ENCODE measurements at places on chromosomes 13 and 19.

GRCh38 chr13:77857531-77858209 is 61.0 kb downstream of the EDNRB start:
- no peak for DNase-seq

- DNase-seq = no peak
Observed at GRCh38 chr19:49441210-49441959, at the start of gene SLC17A7. SLC17A7 (minus strand) TSS chr19:49441527; CDS start chr19:49441379, 148 bp downstream.

DNA sequence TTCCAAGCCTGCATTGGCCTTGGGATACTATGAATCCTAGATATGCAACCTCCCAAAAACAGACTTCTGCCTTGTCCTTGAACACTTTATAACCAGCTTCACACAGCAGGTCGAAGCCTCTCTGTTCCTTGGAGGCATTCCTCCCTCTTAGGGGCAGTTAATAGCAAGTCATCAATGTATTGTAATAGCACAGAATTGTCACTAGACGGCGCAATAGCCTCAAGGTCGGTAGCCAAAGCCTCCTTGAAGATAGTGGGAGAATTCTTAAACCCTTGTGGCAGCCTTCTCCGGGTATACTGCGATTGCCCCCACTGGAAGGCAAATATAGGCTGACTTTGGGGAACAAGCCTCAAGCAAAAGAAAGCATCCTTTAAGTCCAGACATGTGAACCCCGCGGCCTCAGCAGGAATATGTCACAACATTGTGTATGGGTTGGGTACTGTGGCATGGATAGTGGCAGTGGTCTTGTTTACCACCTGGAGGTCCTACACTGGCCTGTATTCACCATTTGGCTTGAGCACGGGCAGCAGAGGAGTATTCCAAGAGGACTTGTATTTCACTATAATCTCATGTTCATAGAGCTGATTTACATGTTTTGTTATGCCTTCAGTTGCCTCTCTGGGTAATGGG is 61.1 kb downstream of the ZNF431 start:
- DNase-seq = no peak

DNA sequence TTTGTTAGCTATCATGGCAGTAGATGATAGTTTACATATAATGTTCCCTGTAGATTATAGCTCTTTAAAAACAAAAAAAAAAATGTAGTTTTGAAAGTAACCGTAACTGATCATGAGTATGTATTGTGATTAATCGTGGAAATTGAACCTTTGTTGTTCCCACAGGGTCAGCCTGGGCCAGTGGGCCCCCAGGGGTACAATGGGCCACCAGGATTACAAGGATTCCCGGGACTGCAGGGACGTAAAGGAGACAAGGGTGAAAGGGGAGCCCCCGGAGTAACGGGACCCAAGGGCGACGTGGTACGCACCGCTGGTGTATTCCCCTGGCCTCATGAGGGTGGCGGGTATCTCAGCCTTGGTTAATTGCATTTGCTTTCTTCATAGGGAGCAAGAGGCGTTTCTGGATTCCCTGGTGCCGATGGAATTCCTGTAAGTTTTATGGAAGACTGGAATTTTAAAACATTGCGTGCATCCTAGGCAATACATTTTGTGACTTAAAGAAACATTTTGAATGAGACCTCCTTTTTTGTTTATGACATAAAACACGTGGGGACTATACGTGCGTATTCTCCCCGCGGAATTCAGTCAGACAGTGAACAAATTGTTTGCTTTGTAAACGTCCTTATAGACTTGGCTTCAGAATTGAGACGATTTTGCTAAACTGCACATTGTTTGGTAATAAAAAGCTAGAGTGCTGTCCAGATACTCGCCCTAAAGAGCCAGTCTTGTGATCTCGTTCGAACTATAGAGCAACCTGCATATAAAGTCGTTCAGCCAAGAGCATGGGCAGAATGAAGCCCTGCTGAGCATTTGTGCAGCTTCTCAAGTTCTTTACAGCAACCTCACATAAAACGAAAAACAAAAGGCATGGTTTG is 117.7 kb downstream of the COL4A2 start:
- peak; percentile 95 for DNase-seq

DNA sequence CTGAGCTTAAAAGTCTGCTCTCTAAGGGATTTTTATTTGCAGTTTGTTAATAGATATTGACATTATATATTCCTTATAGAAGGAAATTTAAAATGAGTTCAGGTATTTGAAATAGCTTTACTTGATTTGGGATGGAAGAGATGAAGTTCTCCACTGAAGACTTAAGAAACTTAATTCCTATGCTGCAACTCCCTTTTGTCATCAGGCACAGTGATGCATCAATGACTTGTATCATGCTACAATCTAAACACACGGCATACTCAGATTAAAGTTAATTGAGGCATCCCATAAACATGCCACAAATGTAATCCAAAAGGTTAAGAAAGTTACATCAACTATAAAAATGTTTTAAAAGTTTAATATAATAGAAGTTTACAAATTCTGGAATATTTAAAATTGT is 109.0 kb downstream of the STARD13 start:
- DNase-seq = no peak

- no peak for DNase-seq
Observed at GRCh38 chr19:19587771-19588170, 30.7 kb downstream of the PBX4 start.

DNA sequence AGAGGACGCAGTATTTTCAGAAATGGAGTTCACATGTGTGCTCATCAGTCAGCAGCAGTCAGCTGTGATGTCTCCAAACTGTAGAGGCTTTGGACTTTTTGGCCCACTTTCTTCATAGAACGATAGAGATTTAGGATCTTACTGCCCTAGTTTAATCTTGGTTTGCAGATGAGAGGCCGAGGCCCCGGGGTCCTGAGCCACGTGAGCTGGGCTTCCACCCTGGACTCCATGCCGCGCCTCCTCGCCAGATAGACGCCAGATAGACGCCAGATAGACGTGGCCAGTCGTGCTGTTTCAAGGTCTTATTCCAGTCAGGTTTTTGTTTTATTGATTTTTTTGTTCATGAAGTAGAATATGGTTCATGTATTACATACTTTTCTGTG is 11.7 kb upstream of the MCF2L start:
- no peak for DNase-seq

DNA sequence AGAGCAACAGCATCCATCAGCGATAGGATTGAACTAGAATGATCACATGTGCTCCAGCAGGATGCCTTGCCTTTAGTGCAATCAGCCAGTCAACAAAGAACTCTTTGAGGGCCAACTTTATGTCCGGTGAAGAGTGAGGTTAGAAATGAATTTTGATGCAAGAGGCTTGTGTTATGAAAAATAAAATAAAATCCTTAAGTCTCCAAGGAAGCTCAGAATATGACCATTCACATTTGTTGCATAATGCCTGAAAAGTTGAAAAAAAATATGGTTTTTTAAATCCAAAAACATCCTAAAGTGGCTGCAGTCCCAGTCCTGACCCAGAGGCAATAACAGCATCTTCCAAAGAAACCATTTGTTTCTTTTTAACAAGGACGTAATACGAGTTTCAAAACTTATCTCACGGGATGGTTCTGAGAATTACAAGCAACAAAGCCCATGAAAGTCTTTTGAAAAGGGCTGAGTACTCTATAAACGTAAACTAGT is 61.3 kb downstream of the DCLK1 start:
- no peak for DNase-seq

- peak; percentile 15 for DNase-seq
Observed at GRCh38 chr13:32838945-32839344, 177.3 kb upstream of the KL start.

GRCh38 chr19:53381376-53381775 is 13.6 kb upstream of the ZNF765 start:
- no peak for DNase-seq

GRCh38 chr13:25502551-25502950 is 130.8 kb downstream of the ATP8A2 start:
- DNase-seq = no peak

DNA sequence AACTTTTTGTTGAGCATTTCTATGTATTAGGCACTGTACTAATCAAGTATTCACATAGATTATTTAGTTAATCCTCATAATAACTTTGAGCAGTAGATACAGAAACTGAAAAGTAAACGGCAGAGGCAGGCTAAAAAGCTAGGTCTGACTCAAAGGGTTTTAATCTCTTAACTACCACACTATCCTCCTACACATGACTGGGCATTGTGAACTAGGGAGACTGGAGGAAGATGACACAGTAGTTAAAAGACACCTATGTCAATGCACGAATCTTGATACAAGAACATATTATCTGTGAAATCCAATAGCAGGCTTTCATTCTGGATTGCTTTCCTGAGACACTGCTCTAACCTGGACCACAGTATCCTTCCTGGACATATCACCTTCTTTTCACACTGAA is 36.3 kb downstream of the MICU2 start:
- DNase-seq = no peak

- no peak for DNase-seq
Observed at GRCh38 chr13:79740991-79741390, 260.0 kb downstream of the NDFIP2 start.

DNA sequence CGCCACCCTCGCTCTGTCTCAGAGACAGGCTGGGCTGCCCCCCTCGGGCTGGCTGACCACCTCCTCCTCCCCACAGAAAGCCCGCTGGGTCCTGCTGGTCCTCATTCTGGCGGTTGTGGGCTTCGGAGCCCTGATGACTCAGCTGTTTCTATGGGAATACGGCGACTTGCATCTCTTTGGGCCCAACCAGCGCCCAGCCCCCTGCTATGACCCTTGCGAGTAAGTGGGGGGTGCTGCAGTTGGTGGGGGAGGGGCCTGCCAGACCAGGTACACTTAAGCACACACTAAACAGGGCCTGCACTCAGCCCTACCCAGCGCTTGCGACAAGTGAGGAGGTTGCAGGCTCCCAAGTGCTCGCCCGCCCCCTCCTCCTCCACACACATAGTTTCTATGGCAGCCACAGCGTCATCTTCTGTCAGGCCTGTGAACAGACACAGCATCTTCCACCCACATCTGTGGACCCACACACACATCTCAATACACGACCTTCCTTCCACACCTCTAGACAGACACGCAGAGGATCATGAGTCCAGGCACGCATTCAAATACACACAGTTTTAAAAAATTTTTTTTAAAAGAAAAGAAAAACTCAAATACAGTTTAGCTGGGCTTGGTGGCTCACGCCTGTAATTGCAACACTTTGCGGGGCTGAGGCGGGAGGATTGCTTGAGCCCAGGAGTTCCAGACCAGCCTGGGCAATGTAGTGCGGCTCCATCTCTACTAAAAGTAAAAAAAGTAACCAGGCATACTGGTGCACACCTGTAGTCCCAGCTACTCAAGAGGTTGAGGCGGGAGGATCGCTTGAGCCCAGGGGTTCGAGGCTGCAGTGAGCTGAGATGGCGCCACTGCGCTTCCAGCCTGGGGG is 18.4 kb downstream of the PLD3 start:
- no peak for DNase-seq

- DNase-seq = no peak
Observed at GRCh38 chr13:52838433-52839107, 9.9 kb downstream of the PCDH8 start.

DNA sequence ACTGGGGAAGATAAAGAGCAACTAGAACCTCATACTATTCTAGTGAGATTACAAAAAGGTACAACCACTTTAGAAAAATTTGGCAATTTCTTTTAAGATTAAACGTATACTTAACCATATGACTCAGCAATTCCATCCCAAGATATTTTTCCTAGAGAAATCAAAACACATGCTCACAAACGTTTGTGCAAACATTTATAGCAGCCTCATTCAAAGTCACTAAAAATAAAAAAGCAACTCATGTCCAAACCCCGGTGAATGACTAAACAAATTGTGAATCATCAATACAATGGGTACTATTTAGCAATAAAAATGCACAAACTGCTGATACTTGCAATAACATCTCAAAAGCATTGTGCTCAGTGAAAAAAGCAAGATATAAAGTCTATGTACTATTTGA is 121.5 kb downstream of the FRY start:
- DNase-seq = peak; percentile 6

DNA sequence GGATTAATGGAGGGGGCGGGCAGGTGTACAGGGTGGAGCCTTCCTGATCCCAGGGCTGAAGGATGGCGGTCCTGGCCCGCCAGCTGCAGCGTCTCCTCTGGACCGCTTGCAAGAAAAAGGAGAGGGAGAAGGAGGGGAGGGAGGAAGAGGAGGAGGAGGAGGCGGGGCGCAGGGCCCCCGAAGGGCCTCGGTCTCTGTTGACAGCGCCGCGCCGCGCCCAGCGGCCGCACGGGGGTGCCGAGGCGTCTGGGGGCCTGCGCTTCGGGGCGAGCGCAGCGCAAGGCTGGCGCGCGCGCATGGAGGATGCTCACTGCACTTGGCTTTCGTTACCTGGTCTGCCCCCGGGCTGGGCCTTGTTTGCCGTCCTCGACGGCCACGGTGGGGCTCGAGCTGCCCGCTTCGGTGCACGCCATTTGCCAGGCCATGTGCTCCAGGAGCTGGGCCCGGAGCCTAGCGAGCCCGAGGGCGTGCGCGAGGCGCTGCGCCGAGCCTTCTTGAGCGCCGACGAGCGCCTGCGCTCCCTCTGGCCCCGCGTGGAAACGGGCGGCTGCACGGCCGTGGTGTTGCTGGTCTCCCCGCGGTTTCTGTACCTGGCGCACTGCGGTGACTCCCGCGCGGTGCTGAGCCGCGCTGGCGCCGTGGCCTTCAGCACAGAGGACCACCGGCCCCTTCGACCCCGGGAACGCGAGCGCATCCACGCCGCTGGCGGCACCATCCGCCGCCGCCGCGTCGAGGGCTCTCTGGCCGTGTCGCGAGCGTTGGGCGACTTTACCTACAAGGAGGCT is at the start of gene PPM1N:
Gene PPM1N (plus strand): TSS at position 33 of the 785 bp plus-strand sequence. CDS start 30 bp downstream, at position 63.
- DNase-seq = no peak

GRCh38 chr19:3606174-3606689 is 443 bp downstream of the TBXA2R start:
- DNase-seq = no peak

DNA sequence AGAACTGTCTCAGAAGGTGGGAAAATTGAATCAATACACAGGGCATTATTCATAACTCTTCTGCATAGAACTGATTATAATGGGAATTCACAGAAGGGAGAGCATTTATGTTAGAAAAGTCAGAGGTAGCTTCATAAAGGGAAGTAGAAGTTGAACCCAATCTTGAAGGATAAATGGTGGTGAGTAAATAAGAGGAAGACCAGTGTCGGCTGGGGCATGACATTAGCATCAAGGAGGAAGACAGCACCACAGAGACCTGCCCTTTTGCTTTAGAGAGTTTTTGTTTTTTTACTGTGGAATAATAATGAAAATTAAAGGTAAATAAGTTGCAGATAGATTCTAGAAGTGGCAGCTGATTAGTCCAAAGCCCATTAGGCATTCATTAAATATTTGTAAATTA is 21.9 kb downstream of the CDC16 start:
- no peak for DNase-seq

- DNase-seq = no peak
Observed at GRCh38 chr13:46866150-46866549, 30.7 kb downstream of the HTR2A start.
